AG20443 (cell line): ENCODE measurements at places on chromosomes 11 and 22.
A peak's percentile ranks its signal among the peaks of the same experiment; 100 is the strongest.

DNA sequence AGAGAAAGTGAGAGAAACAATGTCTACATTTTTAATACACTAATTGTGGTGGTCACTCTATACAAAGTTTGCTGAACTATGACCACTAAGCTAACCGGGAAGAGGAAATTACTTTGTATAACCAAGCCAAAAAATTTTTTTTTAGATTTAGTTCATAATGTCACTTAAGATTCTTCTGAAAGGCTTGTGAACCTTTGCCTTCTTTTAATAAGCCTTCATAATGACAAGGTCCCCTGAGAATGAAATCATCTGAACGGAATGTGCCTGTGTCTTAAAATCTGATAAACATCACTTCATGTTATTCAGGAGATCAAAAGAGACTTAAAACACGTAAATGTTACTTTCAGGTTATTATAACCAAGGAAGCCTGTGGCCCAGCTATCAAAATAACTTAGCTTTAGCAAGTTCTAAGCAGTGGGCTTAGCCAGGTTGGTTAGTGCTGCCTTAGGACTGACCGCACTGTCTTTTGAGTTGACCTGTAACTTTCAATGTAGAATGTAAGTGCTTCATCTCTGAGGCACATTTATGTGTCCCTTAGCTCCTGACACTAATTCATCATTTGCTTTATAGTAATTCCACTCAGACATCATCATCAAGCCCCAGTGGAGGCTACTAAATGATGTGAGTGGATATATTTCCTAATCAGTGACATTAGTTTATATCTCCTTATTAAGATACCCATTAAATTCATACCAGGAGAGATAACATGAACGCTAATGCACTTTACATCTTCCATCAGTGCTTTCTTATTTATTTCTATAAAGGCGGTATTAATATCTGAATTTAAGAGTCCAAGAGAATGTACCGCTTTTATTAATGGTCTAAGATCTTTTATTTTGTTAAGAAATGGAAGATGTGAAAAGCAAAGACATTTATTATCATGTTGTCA, 122.5 kb downstream of the WNT11 start:
- DNase-seq, result no peak

- DNase-seq, result no peak
Observed at GRCh38 chr11:42490506-42490905, 821.3 kb upstream of the API5 start.

DNA sequence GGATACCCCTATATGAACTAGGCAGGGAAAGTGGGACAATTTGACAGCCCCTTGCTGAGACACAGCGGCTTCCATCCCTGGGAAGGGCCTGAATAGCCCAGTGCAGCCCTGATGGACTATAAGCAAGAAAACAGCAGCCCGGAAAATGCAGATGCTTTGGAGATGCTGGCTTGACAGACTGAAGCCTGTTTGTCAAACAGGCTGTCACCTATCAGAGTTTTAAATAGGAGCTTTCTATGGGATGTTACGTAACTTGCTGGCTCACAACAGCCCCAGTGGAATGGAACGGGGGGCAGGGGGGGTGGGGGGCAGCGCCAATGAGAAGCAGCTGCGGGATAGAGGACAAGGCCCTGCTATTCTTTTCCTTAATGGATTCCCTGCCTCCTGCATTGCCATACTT, 91.9 kb upstream of the NTM start:
- DNase-seq, result no peak

- DNase-seq, result no peak
Observed at GRCh38 chr11:63554877-63555223, 8.3 kb downstream of the PLAAT2 start.

DNA sequence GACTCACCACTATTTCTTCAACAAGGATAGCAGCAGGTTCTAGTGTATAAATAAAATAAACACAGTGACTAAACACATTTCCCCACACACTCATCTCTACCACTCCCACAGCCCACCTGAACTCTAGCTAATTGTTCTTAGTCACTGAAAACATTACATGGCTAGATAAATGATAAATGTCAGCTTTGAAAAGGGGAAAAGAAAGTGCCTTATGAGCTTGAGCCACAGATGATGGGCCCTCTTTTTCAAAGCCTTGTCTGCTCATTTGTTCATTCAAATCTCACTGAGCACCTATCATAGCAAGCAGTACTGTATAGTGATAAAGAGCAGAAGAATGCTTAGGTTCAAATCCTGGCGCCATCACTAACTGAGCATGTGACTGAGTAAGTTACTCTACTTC, 58.3 kb downstream of the SIK3 start:
- DNase-seq, result no peak

GRCh38 chr11:32569313-32569881, 14.2 kb upstream of the EIF3M start:
- DNase-seq, result no peak

DNA sequence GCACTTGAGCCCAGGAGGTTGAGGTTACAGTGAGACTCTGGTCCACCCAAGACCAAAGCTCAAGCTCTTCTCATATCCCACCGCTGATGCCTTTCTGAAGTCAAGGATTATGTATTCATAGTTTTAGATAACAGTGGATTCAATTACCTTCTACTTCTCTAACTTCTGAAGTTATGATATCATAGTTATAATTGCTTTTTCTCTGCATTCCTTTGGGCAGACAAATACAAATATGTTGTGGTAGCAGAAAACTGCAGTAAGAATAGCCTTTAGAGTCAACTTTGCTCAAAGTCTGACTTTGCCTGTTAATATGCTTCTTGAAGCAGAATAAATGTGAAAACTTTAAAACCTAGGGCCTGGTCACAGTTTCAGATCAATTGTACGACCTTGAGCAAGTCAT, 94.4 kb downstream of the LUZP2 start:
- no peak for DNase-seq

DNA sequence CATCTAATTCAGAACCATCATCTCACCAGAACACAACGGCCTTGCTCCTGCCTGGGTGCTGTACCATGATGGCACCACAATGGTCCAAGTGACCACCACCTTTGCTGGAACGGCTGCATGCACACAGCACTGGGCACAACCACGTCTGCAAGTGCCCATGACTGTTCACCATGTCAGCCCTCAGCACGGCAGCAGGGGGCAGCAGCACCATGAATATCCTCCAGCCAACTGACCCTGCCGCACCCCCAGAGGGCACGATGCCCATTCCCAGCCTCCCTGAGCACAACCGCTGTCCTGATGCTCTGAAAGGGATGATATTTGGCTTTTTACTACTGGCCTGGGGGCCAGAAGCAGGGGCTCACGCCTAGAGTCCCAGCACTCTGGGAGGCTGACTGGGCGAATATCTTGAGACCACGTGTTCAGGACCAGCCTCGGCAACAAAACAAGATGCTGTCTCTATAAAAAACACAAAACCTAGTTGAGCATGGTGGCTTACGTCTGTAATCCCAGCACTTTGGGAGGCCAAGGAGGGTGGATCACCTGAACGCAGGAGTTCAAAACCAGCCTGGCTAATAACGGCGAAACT, 25.7 kb downstream of the DRD4 start:
- peak; percentile 91 for DNase-seq

- no peak for DNase-seq
Observed at GRCh38 chr11:128927683-128928336, 14.9 kb downstream of the TP53AIP1 start.

DNA sequence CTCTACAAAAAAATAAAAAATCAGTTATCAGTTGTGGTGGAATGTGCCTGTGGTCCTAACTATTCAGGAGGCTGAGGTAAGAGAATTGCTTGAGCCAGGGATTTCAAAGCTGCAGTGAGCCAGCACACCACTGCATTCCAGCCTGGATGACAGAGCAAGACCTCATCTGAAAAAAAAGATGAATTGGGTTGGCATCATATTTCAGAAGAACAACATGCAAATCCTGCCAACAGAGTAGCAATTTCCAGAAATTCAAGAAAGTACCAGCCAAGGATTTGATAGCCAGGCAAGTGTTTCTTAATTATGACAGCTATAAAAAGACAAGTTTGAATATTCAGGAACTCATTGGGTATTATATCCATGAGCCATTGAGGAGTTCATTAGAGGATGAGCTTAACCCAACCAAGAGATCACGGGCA, 75.2 kb downstream of the USP47 start:
- peak; percentile 50 for DNase-seq

DNA sequence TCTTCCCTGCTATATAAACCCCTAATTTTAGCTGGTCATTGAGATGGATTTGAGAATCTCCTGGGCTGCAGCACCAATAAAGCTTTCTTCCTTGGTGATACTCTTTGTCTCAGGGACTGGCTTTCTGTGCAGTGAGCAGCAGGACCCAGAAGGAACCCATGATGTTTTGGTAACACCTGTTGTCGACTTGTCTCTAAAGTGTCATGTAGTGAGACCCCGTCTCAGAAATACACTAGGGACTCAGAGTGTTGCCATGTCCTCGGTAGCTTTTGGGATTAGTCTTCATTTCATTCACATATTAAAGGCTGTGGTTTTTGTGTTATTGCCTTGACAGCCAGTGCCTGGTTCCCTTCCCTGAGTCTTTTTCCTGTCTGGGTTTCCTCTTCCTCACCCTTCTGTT, 1078.7 kb downstream of the TBC1D22A start:
- DNase-seq, result no peak

GRCh38 chr11:66912911-66913310, 45.3 kb downstream of the PC start:
- DNase-seq, result no peak

DNA sequence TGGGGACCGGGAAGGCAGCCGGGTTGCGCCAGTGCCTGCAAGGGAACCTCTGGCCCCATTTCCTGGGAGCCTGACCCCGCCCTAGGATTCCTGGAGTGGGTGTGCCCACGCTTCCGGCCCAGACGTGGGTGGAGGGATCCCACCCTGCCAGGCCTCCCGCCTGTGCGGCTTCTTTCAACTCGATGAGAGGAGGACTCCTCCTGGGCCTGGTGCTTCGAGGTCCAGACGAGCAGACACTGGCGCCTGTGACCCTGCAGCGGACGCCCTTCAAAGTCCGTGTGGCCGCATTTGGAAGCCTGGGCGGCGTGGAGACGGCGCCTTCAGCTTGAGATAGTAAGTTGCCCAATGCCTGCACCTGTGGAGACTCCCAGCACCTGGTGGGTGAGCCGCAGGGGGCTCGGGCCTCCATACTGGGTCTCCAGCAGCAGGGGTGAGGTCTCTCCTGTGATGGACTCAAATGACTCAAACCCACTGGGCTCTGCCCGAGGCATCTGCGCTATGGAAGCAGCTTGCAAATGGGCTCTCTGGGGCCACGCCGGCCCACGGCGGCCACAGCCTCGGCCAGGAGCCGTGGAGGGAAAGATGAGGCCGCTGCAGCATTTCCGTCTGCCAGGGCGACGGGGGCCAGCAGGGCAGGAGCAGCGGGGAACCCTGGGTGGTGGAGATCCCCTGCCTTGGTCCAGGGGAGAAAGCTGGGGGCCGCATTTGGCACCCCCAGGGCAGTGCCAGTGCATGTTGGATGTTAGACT, 64.3 kb upstream of the PPARA start:
- DNase-seq, result peak; percentile 70

DNA sequence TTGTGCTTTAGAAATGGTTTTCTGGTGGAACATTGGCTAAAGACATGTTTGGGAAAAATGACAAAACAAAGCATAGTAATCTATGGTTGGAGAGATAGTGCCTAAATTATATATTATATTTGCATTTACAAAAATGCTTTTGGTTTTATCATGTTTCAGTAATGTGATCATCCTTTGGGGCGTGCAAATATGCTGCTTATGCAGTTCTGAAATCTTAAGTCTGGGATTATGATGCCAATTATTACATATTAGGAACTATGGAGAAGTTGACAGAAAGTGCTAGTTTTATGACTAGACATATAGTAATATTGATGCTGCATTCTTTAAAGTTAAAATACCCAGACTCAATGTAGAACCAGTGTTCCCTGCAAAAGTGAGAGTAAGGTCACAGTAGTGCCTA, 655.0 kb downstream of the METTL15 start:
- no peak for DNase-seq

- DNase-seq, result no peak
Observed at GRCh38 chr11:44488165-44488965, 77.1 kb upstream of the CD82 start.
